ENCODE measurements at places on chromosomes 3 and 15.
A peak's percentile ranks its signal among the peaks of the same experiment; 100 is the strongest.

DNA sequence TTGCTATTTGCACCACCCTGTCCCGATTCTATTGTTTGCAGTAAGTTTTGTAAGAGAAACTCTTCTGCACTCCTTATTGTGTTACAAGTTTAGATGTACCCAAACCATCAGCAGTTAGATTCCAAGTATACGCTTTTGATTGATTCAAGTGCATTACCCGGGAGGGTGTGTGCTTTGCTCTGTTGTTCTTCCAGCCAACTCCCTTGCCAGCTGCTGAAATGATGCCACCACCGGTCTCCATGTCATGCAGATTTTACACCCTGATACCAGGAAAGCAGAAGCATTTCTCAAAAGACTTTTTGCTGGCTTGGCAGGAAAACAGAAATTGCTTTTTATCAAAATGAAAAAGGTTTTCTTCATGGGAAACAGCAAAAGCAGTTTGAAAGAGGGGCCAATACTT, 1006.6 kb upstream of the CFAP20DC start:
- DNase-seq, result no peak

- no peak for DNase-seq
These were observed 4.3 kb downstream of the ISL2 start for GRCh38 chr15:76340803-76341365.

DNA sequence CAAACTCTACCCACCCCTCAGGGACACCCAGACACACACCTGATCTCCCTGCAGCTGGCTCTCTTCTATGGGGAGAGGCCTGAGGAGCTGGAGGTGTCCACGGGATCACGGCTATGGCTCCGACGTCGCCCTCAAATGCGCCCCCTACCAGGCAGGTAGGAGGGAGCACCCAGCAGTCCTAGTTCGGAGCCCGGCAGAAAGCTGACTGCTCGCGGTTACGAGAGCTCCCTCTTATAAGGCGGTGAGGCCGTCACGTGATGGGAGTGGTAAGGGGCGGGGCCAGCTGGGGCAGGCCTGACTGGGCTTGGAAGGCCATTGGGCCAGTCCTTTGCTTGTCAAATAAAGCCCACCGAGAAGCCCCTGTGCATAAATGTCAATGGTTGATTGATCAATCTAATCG, at the start of gene PRR20G:
TSS of gene PRR20G (minus strand) at position 207 of the 400 bp plus-strand sequence. CDS start 681 bp downstream, outside the sequence.
- DNase-seq, result no peak

DNA sequence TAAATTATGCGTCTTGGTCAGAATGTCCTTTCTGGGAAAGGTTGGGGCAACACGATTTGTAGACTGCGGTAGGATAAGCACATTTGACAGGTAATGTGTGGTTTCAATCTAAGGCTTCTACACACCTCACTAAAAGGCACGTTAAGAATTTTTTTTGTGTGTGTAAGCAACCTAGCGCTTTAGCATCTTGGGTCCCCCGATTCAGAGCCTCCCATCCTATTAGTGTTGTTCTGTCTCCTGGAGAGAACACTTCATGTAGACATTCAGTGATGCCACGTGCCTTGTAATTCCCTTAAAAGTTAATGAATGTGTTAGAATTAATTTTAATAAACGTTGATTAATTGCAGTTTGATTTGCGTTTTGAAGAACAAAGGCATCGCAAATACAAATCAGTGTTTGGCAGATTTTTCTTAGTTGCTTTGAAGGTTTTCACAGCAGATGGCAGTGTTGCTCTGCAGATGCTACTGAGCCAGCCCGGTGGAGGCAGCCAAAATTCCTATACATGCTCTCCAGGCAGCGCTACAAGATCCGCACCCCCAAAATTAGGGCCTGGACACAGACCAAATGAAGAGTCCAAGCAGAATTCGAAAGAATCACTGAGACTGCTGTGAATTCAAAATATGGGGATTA, 63.5 kb downstream of the OTOL1 start:
- DNase-seq, result peak; percentile 32

DNA sequence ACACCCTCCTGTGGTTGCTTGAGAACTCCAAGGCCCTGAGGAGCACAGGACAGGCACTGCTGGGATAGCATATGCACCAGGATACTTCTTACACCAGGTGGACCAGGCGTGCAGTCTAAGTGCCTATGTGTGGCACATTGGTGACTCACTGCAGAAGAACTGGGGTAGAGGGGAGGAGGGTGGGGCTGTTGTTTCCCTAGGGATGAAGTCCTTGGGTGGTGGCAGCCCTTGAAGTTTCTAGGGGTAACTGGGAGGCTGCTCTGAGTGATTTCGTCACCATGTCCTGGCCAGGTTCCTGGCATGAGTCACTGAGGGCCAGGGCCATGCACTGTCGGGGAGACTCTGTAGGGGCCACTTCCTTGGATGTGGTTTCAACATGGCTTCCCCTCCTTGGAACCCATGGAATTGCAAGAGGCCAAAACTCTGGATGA, 15.9 kb downstream of the MYZAP start:
- DNase-seq, result no peak

DNA sequence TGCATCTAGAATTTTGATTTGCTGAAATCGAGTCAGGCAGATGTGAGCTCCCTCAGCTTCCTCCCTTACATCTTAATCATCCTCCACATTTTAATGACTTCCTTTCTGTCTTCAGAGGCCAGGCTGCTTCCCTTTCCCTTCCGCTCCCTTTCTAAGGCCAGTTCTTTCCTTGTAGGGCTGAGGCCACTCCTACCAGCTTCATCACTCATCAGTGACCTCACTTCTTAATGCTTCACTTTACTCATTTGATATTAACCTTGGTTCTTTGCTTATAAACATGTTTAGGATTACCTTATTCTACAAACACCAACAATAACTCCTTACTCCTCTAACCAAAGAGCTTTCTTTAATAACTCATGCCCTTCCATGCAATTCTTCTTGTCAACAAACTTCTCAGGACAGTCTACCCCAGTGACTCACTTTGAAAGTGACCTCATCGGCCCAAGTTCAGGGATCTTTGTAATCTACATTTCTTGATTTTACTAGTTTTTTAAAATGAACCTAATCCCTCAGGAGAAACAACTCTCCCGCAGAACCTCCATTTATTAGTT, 23.9 kb downstream of the ILDR1 start:
- no peak for DNase-seq
